B cell (primary cell): ENCODE measurements at places on chromosomes 5 and 9. TPM values are rescaled to one million over a fixed set of nuclear protein-coding genes. Genes with fewer than 3 reads are reported as not detected.

GCNT4 gene
- not detected in 2 replicates for total RNA-seq

HMMR gene
- 1.4 and 1.6 TPM in 2 replicates for total RNA-seq

GRCh38 chr5:59799668-59800346, 93.7 kb downstream of the PDE4D start:
- peak; percentile 76 for DNase-seq
- peaks cover 26% of the 10 kb centered on the region for H3K4me1 ChIP-seq
- H3K4me3 ChIP-seq = peak overlapping the region; percentile 54
- no peaks in the 10 kb centered on the region for H3K36me3 ChIP-seq
- H3K27me3 ChIP-seq = no peaks in the 10 kb centered on the region

OLFM1 gene
- not detected in 2 replicates for total RNA-seq

DNA sequence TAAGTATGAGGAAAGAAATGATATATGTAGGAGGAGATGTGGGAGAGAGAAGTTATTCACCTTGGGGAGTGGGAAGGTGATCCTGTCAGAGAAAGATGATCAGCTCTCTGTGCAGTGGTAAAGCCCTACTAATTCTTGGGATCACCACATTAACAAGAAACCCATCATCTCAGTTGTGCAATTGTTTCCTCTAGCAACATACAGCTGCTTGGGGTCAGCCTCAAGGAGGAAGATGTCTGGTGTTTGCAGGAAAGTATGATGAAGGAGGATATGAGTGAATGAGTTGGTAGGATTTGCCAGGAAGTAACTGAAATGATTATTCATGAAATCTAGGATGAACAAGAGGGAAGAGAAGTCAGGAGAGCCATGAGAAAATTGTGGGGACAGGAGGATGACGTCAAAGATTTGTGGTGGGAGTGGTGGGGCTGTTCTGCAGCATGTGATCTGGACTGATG, 50.1 kb downstream of the TNFSF8 start:
- DNase-seq = no peak
- H3K4me3 ChIP-seq = no peak overlapping the region
- no peak overlapping the region for H3K27ac ChIP-seq
- H3K4me1 ChIP-seq = no peaks in the 10 kb centered on the region
- H3K27me3 ChIP-seq = no peaks in the 10 kb centered on the region

GRCh38 chr5:131534974-131535373, 100.1 kb downstream of the RAPGEF6 start:
- H3K4me1 ChIP-seq = peaks cover 14% of the 10 kb centered on the region
- no peaks in the 10 kb centered on the region for H3K36me3 ChIP-seq
- DNase-seq = no peak
- no peak overlapping the region for H3K4me3 ChIP-seq
- no peak overlapping the region for H3K27ac ChIP-seq
- H3K27me3 ChIP-seq = no peaks in the 10 kb centered on the region

DNA sequence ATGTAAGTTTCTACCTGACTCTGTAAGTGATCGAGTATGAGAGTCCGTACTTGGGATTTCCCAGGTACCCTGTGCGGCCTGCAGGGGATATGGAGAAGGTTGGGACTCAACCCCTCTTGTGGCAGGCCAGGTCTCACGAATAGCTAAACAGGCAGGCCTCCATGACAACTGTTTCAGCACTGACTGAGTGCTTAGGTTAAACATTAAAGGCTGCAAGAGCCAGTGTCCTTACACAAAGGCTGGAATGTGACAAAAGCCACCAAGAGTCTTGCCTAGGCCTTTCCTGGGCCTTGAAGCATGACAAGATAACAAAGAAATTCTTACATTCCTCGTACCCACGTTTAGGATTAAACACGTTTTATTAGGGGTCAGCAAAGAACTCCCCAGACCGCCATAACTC, 58.6 kb downstream of the THBS4 start:
- no peak overlapping the region for H3K27ac ChIP-seq
- no peak for DNase-seq
- H3K4me1 ChIP-seq = no peaks in the 10 kb centered on the region
- no peaks in the 10 kb centered on the region for H3K27me3 ChIP-seq

GRCh38 chr5:112183103-112183711, 235.9 kb downstream of the EPB41L4A start:
- no peaks in the 10 kb centered on the region for H3K36me3 ChIP-seq
- no peak overlapping the region for H3K4me3 ChIP-seq
- no peaks in the 10 kb centered on the region for H3K4me1 ChIP-seq
- H3K27me3 ChIP-seq = no peaks in the 10 kb centered on the region
- no peak for DNase-seq

BAAT gene
- not detected in 2 replicates for total RNA-seq

- no peaks in the 10 kb centered on the region for H3K36me3 ChIP-seq
- no peak overlapping the region for H3K27ac ChIP-seq
- H3K4me1 ChIP-seq = no peaks in the 10 kb centered on the region
- no peak for DNase-seq
- no peaks in the 10 kb centered on the region for H3K27me3 ChIP-seq
These were observed 57.1 kb downstream of the ENTREP1 start for GRCh38 chr9:69382135-69382534.

GPX3 gene
- total RNA-seq = 0.78 TPM in 1 of 2 replicates, not detected in the other

DMRT1 gene
- not detected in 2 replicates for total RNA-seq

CCNI2 gene
- 1.1 and 2.0 TPM in 2 replicates for total RNA-seq

GRCh38 chr5:134439210-134439654, 27.6 kb upstream of the CDKN2AIPNL start:
- H3K36me3 ChIP-seq = no peaks in the 10 kb centered on the region
- DNase-seq = no peak
- H3K27me3 ChIP-seq = no peaks in the 10 kb centered on the region
- H3K4me1 ChIP-seq = peaks cover 12% of the 10 kb centered on the region
- H3K4me3 ChIP-seq = no peak overlapping the region

GRCh38 chr9:77983320-77983662, 48.3 kb downstream of the GNAQ start:
- H3K27me3 ChIP-seq = no peaks in the 10 kb centered on the region
- no peak for DNase-seq
- H3K4me3 ChIP-seq = no peak overlapping the region
- H3K27ac ChIP-seq = no peak overlapping the region
- peaks cover 11% of the 10 kb centered on the region for H3K4me1 ChIP-seq

GRCh38 chr9:133374612-133375115, 1.2 kb downstream of the SURF4 start:
- H3K4me3 ChIP-seq = peak overlapping the region; percentile 78
- no peak for DNase-seq
- H3K27ac ChIP-seq = peak overlapping the region; percentile 91

DNA sequence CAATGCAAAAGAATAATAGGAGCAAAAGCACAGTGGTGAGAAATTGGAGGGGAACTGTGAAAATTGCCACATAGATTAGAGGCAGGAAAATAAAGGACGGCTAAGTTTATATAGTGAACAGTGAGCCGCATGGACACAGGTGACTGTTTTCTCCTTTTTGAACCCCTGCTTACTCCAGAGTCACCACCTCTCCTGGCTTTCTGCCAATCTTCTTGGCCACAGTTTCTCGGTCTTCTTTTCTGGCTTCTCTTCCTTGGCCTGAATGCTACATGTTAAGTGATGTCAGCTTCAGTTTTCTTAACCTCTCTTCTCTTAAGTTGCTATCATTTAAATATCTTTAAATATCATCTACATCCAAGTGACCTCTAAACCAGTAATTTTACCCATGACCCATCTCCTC, 47.3 kb upstream of the CDKN2B start:
- no peaks in the 10 kb centered on the region for H3K36me3 ChIP-seq
- no peak overlapping the region for H3K4me3 ChIP-seq
- H3K27ac ChIP-seq = no peak overlapping the region
- peaks cover 6% of the 10 kb centered on the region for H3K4me1 ChIP-seq

DNA sequence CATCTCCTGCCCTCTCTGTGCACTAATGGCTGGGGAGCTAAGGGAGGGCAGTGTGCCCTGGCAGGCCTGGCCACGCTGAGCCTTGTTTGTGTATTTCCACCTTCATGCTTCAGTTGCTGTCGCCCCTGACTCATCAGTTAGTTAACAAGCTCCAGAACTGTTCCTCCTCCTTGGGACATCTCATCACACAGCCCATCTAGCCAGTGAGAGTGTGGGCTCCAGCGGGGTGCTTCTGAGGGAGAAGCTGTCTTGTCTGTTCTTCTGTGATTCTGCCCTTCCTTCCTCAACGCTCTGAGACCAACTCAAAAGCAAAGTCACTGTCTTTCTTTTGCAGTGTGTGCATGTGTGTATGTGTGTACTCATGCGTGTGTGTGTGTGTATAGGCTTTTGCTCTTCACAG, 58.3 kb upstream of the CPEB4 start:
- no peak overlapping the region for H3K27ac ChIP-seq
- peaks cover 67% of the 10 kb centered on the region for H3K4me1 ChIP-seq
- H3K27me3 ChIP-seq = no peaks in the 10 kb centered on the region
- no peak overlapping the region for H3K4me3 ChIP-seq

GRCh38 chr9:32554591-32554990, 2.2 kb upstream of the TOPORS start:
- H3K27me3 ChIP-seq = no peaks in the 10 kb centered on the region
- H3K27ac ChIP-seq = no peak overlapping the region
- no peak for DNase-seq
- H3K4me3 ChIP-seq = no peak overlapping the region

GRCh38 chr9:70418822-70419555, 4.5 kb upstream of the KLF9 start:
- peak overlapping the region; percentile 99 for H3K27ac ChIP-seq
- DNase-seq = peak; percentile 93
- H3K4me3 ChIP-seq = peak overlapping the region; percentile 50
- H3K27me3 ChIP-seq = no peaks in the 10 kb centered on the region
- H3K36me3 ChIP-seq = no peaks in the 10 kb centered on the region

DNA sequence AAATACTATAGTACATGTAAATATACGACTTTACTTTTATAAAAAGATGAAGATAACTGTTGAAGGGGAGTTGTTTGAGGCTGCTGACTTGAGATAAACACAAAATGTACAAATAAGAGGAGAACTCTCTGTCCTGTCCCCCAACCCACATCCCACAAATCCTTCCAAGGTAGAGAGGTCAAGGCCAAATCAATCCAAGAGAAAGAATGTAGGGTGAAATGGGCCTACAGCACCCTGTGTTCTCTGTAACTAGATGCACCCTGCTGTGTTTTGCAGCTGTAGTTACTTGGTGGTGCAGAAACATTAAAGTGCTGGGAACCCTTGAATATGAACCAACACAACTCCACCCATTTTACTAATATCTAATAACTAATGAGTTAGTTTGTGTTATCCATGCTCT, 2.0 kb upstream of the LHFPL2 start:
- H3K27ac ChIP-seq = no peak overlapping the region
- no peaks in the 10 kb centered on the region for H3K36me3 ChIP-seq
- H3K4me3 ChIP-seq = no peak overlapping the region

DNA sequence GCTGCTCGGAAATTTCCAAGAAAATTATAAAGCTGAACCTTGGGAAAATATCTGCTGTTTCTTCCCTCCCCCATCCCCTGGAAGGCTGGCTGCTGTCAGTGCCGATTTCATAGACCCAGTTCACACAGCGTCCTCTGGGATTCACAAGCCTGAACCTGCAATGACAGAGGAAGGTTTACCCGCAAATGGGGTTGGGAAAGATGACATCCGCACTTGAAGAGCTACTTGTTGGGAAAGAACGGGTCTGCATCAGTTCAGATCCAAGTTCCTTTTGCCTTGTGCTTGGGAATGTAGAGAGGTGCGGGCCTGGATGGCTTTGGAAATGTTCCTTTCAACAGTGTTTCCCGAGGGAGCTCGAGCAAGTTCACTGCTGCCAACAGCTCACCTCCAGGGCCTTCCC, 13.9 kb downstream of the PCDH12 start:
- no peak overlapping the region for H3K27ac ChIP-seq
- H3K27me3 ChIP-seq = no peaks in the 10 kb centered on the region
- DNase-seq = no peak
- no peaks in the 10 kb centered on the region for H3K36me3 ChIP-seq
- no peaks in the 10 kb centered on the region for H3K4me1 ChIP-seq

PCDH1 gene
- not detected in 2 replicates for total RNA-seq
